ENCODE measurements at places on chromosomes 2 and 18. TPM values are rescaled to one million over a fixed set of nuclear protein-coding genes. Genes with fewer than 3 reads are reported as not detected.
A peak's percentile ranks its signal among the peaks of the same experiment; 100 is the strongest.

DNA sequence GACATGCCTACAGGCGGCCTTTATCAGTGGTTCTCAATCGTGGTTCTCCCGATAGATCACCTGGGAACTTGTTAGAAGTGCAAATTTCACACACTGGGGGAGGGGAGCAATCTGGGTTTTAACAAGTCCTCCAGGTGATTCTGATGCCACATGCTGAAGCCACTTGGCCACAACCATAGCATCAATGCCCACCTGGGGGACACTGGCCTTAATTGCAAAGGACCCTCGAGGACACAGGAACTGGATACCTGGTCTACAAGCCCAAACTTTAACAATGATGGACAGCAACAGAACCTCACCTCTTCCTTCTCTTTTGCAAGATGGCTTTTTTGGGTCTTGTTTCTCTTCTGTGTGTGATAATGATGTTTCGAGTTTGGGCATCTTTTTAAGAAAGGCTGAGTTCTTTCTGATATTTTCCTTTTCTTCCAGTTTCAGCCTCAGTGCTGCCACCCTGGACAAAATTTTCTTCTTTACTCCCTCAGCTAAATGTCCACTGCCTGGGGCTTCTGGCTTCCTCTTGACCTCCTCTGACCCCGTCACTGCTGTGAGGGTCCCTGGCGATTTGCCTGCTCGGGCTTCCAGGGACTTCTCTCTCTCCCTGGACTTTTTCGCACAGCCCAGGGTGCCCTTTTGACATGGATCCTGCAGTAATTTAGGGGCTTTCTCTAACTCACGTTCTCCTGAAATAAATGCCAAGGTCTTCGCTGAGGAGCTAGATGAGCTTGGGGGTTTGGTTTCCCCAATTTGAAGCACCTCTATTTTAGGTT lies 94.2 kb downstream of the ALPK2 start:
- DNase-seq, result no peak

DNA sequence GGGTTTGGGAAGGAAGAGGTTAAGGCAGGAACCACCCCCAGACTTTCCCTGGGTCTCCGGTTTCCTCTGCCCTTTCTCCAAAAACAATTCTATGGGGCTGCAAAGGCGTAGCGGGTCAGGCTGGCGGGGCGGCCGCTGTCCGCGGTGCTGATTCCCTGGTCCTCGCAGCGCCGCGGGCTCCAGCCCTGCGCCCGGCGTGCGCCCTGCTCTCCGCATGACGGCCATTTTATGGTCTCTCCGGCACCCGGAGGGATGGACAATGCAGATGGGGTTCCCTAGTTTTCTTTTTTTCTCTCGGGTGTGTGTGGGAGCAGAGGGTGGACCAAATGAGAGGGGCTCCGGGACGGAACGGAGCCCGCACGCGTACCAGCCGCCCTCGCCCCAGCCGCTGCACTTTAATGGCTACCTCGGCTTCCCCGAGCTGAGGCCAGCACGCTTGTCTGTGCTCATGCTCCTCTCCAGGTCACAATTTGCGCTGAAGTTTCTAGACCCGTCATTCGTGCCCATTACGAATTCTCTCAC lies 1.6 kb downstream of the ST8SIA3 start:
- no peak for DNase-seq

DNA sequence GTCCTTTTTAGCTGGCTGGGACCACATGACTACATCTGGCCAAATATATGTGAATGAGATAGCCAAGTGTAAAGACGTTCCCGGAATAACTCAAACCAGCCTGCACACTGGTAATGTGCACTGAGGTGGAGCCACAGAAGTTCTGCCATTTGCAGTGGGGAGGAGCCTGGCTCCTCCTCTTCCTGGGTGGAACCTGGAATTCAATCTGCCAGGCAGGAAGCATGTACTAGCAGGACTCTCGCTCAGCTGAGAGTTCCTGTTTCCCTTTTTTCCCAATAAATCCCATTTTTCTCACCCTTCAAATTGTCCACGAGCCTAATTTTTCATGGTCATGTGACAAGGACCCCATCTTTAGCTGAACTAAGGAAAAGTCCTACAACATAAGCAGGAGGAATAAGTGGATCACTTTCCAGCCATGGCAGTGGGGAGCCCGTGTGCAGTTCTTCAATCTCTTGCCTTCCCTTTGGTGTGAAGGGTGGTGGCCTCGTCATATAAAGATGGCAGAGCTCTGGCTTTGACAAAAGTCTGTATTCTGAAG lies 183.2 kb downstream of the UXS1 start:
- no peak for DNase-seq

GRCh38 chr2:33277002-33277426 lies 199.4 kb upstream of the RASGRP3 start:
- no peak for DNase-seq

DNA sequence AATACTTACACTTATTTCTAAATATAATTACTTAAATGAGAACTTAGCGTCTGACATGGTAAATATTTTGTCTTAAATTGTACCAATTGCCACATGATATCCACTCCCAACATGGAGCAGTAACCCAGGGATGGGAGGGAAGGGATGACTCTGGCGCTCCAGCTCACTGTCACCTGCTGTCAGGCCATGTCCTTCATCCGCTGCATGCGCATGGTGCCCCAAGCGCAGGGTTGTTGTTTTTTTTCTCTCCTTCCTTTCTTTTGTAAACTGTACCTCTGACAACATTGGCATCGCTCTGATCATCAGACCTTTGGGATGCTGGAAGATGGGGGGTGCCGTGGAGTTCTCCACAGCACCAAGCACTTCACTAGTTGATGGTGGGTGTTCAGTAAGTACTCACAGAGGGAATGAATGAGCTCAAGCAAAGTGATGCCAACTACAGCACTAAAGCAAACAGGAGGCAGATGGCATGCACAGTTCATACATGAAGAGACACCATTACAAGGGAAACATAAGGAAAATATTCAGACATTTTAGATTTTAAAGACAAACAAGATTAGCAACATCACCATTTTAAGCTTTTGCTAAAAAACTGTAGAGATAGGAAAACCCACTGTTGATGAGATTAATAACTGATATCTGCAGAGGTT lies 247.8 kb downstream of the GBX2 start:
- no peak for DNase-seq

DNA sequence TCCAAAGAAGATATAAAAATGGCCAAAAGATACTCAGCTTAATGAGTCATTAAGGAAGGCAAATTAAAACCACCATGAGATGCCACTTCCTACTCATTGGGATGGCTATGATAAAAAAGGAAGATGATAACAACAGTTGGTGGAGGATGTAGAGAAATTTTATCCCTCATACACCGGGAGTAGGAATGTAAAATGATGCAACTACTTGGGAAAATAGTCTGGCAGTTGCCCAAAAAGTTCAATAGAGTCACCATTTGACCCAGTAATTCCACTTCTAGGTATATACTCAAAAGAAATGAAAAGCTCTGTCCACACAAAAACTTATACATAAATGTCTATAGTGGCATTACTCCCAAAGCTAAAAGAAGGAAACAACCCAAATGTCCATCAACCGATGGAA lies 10.1 kb upstream of the SULT1C2 start:
- no peak for DNase-seq

- peak; percentile 93 for DNase-seq
These were observed 47.4 kb upstream of the SMAD7 start for GRCh38 chr18:48997985-48998831.

- DNase-seq, result no peak
These were observed 39.1 kb downstream of the NTSR2 start for GRCh38 chr2:11630855-11631254.

- DNase-seq, result no peak
These were observed 421.7 kb downstream of the STK39 start for GRCh38 chr2:167825664-167826063.

GRCh38 chr2:138537170-138537915 lies 35.8 kb downstream of the SPOPL start:
- DNase-seq, result no peak

- DNase-seq, result no peak
These were observed 23.9 kb downstream of the MTHFD2 start for GRCh38 chr2:74222300-74222650.

- peak; percentile 7 for DNase-seq
These were observed 253.1 kb upstream of the NXPH2 start for GRCh38 chr2:139033300-139033699.

- DNase-seq, result peak; percentile 31
These were observed 384.3 kb upstream of the SYT4 start for GRCh38 chr18:43661570-43661969.

DNA sequence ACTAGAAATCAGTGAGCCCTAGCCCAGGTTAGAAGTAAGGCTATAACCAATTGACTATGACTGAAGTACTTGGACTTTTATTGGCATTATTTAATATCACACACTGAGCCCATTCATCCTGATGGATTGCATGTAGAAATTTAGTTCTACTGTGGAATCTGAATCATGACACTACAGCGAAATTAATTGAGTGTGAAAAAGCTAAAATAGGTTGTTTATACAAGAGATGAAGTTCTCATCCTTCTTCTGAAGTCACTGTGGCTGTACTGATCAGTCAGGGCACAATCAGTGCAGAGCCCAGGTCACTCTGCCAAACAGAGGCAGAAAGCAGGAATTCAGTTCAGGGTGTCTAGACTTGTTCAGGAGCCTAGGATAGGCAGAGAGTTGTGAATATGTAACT lies 158.9 kb downstream of the BABAM2 start:
- no peak for DNase-seq

GRCh38 chr18:80244956-80245730 lies 2.2 kb downstream of the PARD6G start:
- no peak for DNase-seq

GRCh38 chr18:13006531-13007247 lies 15.5 kb downstream of the CEP192 start:
- DNase-seq, result no peak

DNA sequence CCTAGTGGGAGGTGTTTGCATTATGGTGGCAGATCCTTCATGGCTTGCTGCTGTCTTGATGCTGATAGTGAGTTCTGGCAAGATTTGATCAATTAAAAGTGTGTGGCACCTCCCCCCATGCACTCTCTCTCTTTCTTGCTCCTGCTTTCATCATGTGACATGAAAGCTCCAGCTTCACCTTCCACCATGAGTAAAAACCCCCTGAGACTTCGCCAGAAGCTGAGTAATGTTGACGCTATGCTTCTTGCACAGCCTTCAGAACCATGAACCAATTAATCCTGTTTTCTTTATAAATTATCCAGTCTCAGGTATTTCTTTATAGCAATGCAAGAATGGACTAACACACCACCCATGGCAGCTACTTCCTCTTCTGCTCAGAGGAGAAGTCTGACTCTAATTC lies 2181.4 kb upstream of the PIK3C3 start:
- DNase-seq, result no peak

FEV gene
- not detected for total RNA-seq

EML6 gene
- 0.67 TPM for total RNA-seq

CFC1 gene
- not detected for total RNA-seq

RFTN2 gene
- total RNA-seq, result 0.12 TPM

MFSD2B gene
- total RNA-seq, result not detected

TMEM182 gene
- total RNA-seq, result 1.2 TPM

GALNT14 gene
- total RNA-seq, result not detected

All from A172 (cell line).